Progenitor cell of endocrine pancreas (in vitro differentiated cells): ENCODE measurements at places on chromosomes 7 and 10. TPM values are rescaled to one million over a fixed set of nuclear protein-coding genes. Genes with fewer than 3 reads are reported as not detected.
A peak's percentile ranks its signal among the peaks of the same experiment; 100 is the strongest.

DNA sequence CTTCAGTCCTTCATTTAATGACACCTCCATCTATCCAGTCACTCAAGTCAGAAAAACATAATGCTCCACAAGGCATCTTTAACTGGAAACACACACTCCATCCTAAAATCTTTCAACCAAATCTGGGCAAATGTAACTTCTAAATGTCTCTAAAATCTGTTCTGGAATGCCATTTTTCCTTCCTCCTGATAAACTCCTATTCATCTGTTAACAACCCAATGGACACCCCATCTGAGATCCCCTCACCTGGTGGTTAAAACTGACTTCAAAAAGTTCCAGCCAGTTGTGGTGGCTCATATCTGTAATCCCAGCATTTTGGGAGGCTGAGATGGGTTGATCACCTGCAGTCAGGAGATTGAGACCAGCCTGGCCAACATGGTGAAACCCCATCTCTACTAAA is 78.7 kb downstream of the ARHGAP21 start:
- no peak for DNase-seq
- no peaks in the 10 kb centered on the region for H3K27me3 ChIP-seq
- no peak overlapping the region for H3K27ac ChIP-seq
- no peak overlapping the region for H3K4me3 ChIP-seq
- H3K4me1 ChIP-seq = no peaks in the 10 kb centered on the region

The ABCC2 gene
- total RNA-seq = 0.75 and 0.89 TPM in 2 replicates

The TAS2R4 gene
- 2.4 and 3.7 TPM in 2 replicates for total RNA-seq

The AKR1C4 gene
- total RNA-seq = 0.48 and 0.84 TPM in 2 replicates

DNA sequence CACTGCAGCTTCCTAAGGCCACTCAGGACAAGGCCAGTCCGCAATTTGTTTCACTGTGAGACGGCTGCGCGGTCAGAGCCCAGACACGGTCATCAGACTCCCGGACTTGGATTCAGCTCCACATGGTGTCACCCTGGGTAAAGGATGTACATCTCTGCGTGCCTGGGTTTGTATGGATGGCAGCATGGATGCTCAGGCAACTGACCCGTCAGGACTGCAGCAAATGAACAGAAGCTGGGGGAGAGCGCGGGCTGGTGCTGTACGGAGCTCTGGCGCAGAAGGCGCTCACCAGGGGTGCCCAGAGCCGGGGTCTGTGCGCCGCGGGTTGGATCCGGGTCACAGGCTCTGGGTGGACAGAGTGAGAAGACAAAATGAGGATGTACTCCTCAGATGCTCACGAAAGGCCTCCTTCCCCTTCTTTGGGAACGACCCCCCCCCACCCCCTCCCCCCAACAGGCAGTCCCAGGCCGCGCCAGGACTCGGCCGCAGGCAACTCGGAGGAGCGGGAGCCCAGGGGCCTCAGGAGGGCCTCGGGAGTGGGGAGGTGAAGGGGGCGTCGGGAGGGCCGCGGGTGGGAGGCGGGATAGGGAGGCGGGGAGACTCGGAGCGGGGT is 92.4 kb downstream of the CXCL12 start:
- no peak for DNase-seq
- peak overlapping the region; percentile 55 for H3K4me3 ChIP-seq
- H3K4me1 ChIP-seq = no peaks in the 10 kb centered on the region
- H3K27ac ChIP-seq = no peak overlapping the region
- H3K36me3 ChIP-seq = no peaks in the 10 kb centered on the region

DNA sequence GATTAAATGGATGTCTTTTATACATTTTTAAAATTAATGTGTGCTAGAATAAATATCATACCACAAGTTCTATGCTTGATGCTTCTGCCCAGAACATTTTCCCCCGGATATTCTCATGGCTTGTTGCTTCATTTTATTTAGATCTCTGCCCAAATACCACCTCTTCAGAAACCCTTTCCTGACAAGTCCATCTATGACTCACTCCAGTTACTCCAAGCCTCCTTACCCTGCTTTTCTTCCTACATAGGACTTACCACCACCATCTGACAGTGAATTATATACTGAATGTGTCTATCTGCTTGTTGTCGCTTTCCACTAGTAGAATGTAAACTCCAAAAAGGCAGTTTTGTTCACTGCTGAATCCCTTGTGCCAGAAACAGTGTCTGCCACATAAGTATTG is 19.1 kb upstream of the ERVW-1 start:
- no peak overlapping the region for H3K27ac ChIP-seq
- no peak overlapping the region for H3K4me3 ChIP-seq
- H3K27me3 ChIP-seq = no peaks in the 10 kb centered on the region
- no peak for DNase-seq
- no peaks in the 10 kb centered on the region for H3K4me1 ChIP-seq

DNA sequence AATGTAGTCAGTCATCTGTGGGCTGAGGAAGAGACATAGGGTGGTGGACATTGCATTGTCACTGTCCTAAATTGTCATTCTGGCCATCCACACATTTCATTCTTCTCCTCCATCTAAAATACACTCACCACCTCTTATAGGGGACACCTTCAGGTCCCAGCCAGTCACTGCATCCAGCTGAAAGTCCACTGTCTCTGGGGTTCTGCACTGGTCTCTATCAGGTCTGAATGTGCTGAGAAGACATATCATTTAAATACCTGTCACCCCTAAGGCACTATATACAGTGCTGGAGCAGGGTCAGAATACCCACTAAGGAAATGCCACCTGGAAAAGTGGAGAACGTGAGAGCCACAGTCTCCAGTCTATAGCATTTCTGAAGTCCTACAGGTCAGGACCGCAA is 29.6 kb downstream of the SH2D4B start:
- H3K27me3 ChIP-seq = peaks cover 6% of the 10 kb centered on the region
- no peaks in the 10 kb centered on the region for H3K4me1 ChIP-seq
- no peak overlapping the region for H3K4me3 ChIP-seq
- no peak overlapping the region for H3K27ac ChIP-seq
- no peaks in the 10 kb centered on the region for H3K36me3 ChIP-seq
- no peak for DNase-seq

GRCh38 chr7:140249036-140249806 is 72.4 kb upstream of the KDM7A start:
- H3K36me3 ChIP-seq = no peaks in the 10 kb centered on the region
- no peaks in the 10 kb centered on the region for H3K27me3 ChIP-seq
- H3K4me1 ChIP-seq = peaks cover 4% of the 10 kb centered on the region
- H3K27ac ChIP-seq = no peak overlapping the region
- DNase-seq = no peak
- H3K4me3 ChIP-seq = no peak overlapping the region

GRCh38 chr10:125144693-125145623 is 15.4 kb downstream of the CTBP2 start:
- H3K36me3 ChIP-seq = peaks cover 4% of the 10 kb centered on the region
- no peaks in the 10 kb centered on the region for H3K27me3 ChIP-seq
- no peak for DNase-seq
- H3K4me3 ChIP-seq = no peak overlapping the region

DNA sequence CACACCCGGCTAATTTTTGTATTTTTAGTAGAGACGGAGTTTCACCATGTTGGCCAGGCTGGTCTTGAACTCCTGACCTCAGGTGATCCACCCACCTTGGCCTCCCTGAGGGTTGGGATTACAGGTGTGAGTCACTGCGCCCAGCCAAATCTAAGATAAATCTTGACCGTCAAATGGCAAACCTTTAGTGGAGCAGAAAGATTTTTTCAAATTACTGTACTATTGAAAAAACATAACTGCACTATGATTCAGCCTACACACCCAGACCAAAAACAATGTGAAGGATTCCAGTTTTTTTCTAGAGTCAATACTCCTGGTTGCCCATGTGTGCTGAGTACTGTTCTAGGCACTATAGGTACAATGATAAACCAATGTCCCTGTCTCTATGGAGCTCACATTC is 33.9 kb upstream of the SVIL start:
- no peak for DNase-seq
- peaks cover 30% of the 10 kb centered on the region for H3K4me1 ChIP-seq
- no peak overlapping the region for H3K4me3 ChIP-seq
- peaks cover 22% of the 10 kb centered on the region for H3K36me3 ChIP-seq
- no peaks in the 10 kb centered on the region for H3K27me3 ChIP-seq
- no peak overlapping the region for H3K27ac ChIP-seq

DNA sequence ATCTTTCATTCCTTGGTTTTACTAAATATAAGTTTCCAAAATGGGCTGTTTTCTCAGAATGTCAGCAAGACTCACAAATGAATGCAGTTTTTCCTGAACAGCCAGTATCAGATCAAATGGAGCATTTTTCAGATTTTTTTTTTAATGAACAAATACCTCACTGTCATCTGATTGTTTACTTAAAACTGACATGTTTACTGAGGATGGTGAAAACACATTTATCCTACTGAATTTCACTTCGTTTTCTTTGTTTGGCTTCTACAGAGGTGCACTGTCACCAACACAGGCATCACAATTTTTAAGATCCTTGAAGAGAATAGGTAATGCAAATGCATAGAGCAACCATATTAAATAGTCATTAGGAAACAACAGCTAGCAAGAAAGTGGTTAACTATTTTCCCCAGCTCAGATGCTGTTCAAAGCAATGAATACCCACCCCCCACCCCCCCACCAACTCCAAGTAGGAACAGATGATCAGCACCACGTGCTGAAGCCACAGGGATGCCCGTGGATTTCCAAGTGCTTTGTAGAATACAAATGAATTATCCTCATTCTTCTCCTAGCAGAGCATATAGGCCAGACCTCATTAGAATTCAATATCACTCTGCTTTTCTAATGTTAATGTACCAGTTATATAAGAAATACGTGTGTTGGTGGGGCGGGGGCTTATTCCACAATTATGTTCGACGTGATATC is 205.9 kb downstream of the SKAP2 start:
- no peaks in the 10 kb centered on the region for H3K36me3 ChIP-seq
- no peak overlapping the region for H3K4me3 ChIP-seq
- H3K4me1 ChIP-seq = peaks cover 13% of the 10 kb centered on the region
- no peak overlapping the region for H3K27ac ChIP-seq

The EN2 gene
- not detected in 2 replicates for total RNA-seq

The SPDYE9 gene
- total RNA-seq = 0.22 TPM in 1 of 2 replicates, not detected in the other

The PPIF gene
- 35.9 and 37.1 TPM in 2 replicates for total RNA-seq

- no peaks in the 10 kb centered on the region for H3K4me1 ChIP-seq
- H3K4me3 ChIP-seq = no peak overlapping the region
- H3K36me3 ChIP-seq = no peaks in the 10 kb centered on the region
These were observed 26.4 kb downstream of the SLC16A9 start for GRCh38 chr10:59682986-59683937.

The TUBB8 gene
- total RNA-seq = 0.71 and 0.77 TPM in 2 replicates

The MYL7 gene
- 1.5 and 1.7 TPM in 2 replicates for total RNA-seq

DNA sequence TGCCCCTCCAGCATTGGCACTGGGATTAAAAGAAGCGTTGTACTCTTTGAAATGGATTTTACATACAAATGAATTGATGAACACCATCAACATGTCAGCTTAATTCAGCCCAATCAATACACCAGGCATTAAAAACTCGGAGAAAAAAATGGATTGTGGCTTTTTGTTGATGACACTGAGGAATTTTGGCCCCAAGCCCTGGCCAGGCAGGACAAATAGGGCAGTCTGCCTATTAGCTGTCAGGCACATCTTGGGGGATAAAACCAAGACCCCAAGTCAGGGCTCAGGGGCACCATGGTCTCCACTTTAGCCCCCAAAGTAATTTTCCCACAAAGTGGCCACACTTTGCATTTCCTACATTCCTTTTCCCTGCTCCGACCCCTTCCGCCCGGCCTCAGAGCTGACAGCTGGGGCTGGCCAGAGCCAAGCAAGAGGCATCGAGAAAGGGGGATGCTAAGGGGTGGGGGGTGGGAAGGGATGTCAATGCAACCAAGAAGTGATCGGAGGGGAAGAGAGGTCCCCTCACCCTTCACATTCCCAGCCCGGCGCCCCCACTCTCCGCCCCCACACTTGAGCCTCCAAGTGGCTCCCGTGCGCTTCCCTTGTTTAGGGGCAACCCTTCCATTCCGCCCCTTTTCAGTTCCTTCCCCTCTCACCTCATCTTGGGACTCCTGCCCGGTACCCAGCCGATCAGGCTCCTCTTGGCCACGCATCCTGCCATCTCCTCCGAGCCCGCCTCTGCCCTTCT is 711 bp downstream of the HIP1 start:
- no peak for DNase-seq
- H3K4me1 ChIP-seq = peaks cover 10% of the 10 kb centered on the region
- H3K27me3 ChIP-seq = peaks cover 34% of the 10 kb centered on the region
- H3K27ac ChIP-seq = peak overlapping the region; percentile 43
- H3K4me3 ChIP-seq = peak overlapping the region; percentile 87

DNA sequence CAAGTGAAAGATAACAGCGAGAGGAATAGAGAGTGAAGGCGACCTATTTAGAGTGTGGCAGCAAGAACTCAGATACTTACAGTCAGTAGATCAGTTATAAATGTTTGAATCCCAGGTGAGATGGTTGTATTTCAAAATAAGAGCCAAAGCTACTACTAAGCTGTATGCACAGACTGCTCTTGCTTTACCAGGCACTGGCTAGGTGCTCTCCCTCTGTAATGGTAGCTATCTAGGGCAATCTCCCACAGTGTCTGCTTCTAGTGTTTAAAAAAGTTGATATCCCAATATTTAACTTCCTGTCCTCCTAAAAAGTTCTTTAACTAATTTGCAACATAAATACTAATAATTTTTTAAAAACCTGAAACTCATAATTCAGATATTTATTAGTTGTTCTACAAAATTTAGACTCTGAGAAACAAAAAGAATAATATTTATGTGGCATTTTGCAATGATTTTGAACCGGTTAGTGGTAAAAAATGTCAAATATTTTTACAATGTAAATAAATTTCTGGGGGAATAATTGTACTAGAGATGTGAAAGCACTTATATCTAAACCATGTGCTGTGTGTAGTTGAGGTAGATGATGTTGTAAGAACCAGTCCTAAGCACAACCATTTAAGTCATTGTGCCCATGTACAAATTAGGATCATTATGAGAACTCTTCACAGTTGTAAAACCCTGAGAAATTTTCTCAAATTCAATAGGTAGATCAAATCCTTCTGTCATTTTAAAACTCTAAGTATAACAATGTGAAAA is 349.3 kb upstream of the SEMA3D start:
- H3K36me3 ChIP-seq = no peaks in the 10 kb centered on the region
- no peak overlapping the region for H3K4me3 ChIP-seq
- peaks cover 2% of the 10 kb centered on the region for H3K4me1 ChIP-seq
- no peak overlapping the region for H3K27ac ChIP-seq
- no peaks in the 10 kb centered on the region for H3K27me3 ChIP-seq

The CNPY1 gene
- total RNA-seq = not detected in 2 replicates

DNA sequence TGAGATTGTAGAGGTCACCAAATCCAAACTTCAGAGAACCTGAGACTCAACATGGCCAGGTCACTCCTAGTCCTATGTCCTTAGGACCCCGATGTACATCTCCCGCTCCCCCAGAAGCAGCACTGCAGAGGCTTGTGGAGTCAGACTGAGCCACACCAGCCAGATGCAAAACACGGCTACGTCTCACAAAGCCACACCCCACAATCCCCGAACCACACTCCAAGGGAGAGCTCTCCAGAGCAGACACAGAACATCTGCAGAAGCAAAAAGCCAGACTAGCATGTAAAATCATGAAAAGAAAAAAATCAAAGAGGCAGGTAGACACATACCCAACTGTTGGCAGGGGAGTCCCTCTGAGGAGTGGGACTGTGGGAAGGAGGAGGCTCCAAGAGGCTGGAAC is 104.9 kb downstream of the CTBP2 start:
- DNase-seq = no peak
- H3K4me1 ChIP-seq = peaks cover 63% of the 10 kb centered on the region
